MG63 (cell line): ENCODE measurements at places on chromosomes 2 and 18. TPM values are rescaled to one million over a fixed set of nuclear protein-coding genes. Genes with fewer than 3 reads are reported as not detected.

The HOXD4 gene
- total RNA-seq, result 0.26 TPM in 1 of 2 replicates, not detected in the other

DNA sequence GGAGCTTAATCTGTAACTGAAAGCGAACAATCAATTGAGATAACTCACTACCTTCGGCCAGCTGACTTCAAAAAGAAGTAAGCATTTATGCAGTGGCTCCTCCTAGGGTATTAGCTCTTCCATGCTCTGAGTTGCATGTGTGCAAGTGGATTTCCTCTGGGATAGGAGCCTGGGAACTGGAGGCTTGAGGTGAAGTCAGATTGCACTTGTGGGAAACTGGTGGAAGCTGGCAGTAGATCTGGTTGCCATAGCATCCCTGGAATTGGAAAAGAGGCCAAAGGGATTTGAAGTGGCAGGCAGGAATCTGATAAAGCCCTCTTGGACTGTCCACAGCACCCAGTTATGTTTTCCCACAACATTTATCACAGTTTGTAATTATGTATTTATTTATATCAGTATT, 50.6 kb upstream of the FMNL2 start:
- no peak for DNase-seq

The STAT4 gene
- 1.1 and 2.5 TPM in 2 replicates for total RNA-seq

GRCh38 chr18:29041976-29042375, 865.0 kb upstream of the CDH2 start:
- no peak for DNase-seq

The SFT2D3 gene
- total RNA-seq, result 8.7 and 9.2 TPM in 2 replicates
